ENCODE measurements at places on chromosomes 3 and 15.

DNA sequence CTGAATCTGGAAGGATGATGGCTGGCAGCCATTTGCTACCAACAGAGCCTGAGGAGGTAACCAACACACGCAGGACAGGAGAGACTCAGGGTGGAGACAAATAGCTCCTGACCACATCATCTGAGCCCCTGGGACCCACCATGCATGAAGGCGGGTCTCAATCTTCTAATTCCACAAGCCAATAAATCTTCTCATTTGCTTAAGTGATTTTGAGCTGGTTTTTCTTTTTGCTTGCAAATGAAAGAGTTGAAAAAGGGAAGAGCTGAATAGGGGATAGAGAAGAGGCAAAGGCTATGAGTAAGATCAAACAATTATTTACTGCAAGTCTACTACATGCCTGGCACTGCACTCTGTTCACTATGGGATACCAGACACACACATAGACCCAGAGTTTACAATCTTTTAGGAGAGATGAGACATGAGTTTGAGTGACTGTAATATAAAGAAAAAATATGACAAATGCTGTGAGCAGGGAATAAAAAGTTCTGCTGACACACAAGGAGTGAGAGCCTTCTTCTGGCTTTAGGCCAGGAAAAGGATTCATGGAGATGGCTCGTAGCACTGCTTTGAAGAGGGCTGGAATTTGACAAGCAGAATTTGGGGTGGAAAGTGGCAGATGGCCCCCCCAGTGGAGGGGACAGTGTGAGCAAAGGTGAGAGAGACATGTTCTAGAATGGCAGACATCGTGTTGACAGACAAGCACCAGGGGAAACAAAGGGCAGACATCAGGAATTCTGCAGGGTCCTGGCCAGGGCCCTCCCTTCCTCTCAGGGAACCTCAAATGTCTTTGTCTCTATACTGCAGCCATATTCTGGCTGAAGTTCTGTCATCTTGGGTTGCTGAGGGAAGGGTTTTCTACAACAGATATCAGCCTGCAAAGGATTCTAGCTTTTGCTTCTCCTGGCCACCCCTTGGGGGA lies 69.8 kb upstream of the WNT5A start:
- H3K36me3 ChIP-seq: no peaks in the 10 kb centered on the region
- peaks cover 16% of the 10 kb centered on the region for H3K4me1 ChIP-seq
- no peak overlapping the region for H3K27ac ChIP-seq
- DNase-seq: no peak
- H3K27me3 ChIP-seq: no peaks in the 10 kb centered on the region

DNA sequence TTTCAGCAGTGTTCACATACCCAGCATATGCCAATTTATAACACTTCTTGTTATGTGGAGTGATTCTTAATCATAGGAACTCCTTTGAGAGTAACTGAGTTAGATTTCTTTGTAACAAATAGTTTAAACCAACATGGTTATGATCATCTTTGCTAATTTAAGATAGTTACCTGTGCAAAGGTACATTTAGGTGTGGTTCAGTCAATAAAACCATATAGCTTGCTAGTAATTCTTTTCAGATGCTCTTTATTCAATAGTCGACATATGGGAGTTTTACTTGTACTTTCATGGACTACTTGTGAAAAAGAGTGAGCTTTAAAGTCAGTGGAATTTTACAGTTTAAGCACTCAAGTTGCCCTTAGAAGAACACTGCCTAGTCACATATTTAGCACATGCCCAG lies 5.2 kb downstream of the DNAJC13 start:
- H3K4me3 ChIP-seq: no peak overlapping the region
- H3K27ac ChIP-seq: no peak overlapping the region
- no peak for DNase-seq
- peaks cover 26% of the 10 kb centered on the region for H3K4me1 ChIP-seq

DNA sequence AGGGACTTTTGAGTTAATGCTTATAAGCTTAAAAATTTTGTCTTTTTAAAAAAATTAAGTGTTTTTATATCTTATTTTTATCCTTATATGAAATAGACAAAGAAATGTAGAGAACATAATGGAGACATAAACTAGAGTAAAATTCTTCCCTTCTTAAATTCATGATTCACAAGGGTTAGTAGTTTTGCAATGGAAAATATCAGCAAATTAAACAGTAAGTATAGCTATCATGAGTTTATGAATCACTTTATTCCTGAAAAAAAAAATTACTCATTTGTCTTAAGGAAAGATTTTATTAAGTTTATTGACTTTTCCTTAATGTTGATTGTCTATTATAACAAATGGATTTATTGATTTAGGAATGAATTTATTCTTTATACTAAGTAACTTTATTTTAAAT lies 4.3 kb downstream of the ATP6V1A start:
- no peak overlapping the region for H3K27ac ChIP-seq
- H3K4me3 ChIP-seq: no peak overlapping the region
- DNase-seq: no peak
- H3K27me3 ChIP-seq: no peaks in the 10 kb centered on the region

GRCh38 chr3:134918441-134918840 lies 123.4 kb downstream of the EPHB1 start:
- no peaks in the 10 kb centered on the region for H3K36me3 ChIP-seq
- no peak overlapping the region for H3K4me3 ChIP-seq
- DNase-seq: no peak
- no peaks in the 10 kb centered on the region for H3K4me1 ChIP-seq
- no peak overlapping the region for H3K27ac ChIP-seq

GRCh38 chr15:67613708-67614107 lies 71.2 kb downstream of the MAP2K5 start:
- no peaks in the 10 kb centered on the region for H3K27me3 ChIP-seq
- no peak for DNase-seq
- H3K4me3 ChIP-seq: no peak overlapping the region
- no peaks in the 10 kb centered on the region for H3K36me3 ChIP-seq
- H3K4me1 ChIP-seq: no peaks in the 10 kb centered on the region

GRCh38 chr3:185760550-185760949 lies 64.3 kb downstream of the IGF2BP2 start:
- peaks cover 26% of the 10 kb centered on the region for H3K4me1 ChIP-seq
- no peak overlapping the region for H3K4me3 ChIP-seq
- H3K36me3 ChIP-seq: no peaks in the 10 kb centered on the region
- H3K27ac ChIP-seq: no peak overlapping the region

DNA sequence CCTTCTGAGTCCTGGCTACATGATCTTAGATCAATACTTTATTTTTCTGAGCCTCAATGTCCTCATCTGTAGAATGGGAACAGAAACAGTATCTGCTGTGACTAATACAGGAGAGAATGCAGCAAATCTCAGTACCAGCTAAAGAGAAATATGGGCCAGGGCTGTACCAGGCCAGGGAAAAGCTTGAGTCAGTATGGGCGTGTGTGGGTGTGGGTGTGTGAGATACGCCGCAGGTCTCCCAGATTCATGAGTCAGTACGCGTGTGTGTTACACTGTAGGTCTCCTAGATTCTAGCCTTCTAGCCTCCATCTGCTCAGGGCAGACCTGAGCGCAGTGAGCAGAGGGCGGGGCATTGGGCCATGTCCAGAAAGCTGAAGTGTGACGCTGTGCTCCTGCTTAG lies 15.2 kb downstream of the GNAI2 start:
- peaks cover 38% of the 10 kb centered on the region for H3K36me3 ChIP-seq
- peak overlapping the region; percentile 88 for H3K27ac ChIP-seq
- no peaks in the 10 kb centered on the region for H3K4me1 ChIP-seq
- H3K27me3 ChIP-seq: no peaks in the 10 kb centered on the region

GRCh38 chr3:27325419-27325818 lies 43.8 kb downstream of the NEK10 start:
- no peaks in the 10 kb centered on the region for H3K36me3 ChIP-seq
- DNase-seq: no peak
- H3K4me3 ChIP-seq: no peak overlapping the region

DNA sequence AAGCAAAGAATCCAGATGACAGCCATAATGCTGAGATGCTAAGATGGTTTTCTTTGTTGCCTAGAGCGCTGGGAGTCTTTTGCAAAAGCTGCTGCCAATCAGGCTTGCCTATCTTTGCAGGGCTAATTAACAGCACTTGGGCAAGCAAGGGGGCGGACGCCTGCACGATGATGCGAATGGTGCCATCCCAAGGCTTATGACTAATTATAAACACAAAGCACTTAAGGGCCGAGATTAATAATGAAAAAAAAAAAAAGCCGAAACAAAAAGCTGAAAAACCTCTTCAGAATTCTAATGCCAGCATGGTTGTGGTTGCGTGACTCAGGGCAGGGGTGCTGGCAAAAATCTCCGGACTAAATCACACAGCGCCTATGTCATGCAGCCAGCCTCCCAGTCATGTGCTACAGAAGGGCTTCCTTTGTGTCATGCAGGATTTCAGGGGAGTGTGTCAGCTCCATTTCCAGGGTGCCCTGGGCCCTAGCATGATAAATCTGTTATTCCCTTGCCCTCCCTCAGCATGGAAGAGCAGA lies 185.0 kb upstream of the ANKRD28 start:
- H3K27ac ChIP-seq: no peak overlapping the region
- H3K36me3 ChIP-seq: no peaks in the 10 kb centered on the region
- no peak for DNase-seq
- peak overlapping the region; percentile 3 for H3K4me3 ChIP-seq

DNA sequence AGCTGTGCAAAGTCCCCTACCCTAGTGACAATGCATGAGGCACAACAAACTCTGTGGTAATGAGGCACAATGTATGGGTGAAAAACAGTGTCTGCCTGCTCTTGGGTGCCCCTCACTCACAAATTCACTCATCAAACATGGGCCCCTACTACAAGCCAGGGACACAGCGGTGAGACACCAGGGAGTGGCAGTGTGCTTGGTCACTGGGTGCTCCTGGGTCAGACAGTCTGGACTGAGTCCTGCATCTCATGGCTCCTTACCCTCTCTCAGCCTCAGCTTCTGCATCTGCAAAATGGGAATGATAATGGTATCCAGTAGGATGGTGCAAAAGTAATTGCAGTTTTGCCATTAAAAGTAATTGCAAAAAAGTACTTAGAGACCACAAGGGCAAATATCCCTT lies 184.7 kb downstream of the MEGF11 start:
- no peaks in the 10 kb centered on the region for H3K27me3 ChIP-seq
- no peaks in the 10 kb centered on the region for H3K36me3 ChIP-seq
- no peak overlapping the region for H3K27ac ChIP-seq
- H3K4me1 ChIP-seq: no peaks in the 10 kb centered on the region

- H3K4me1 ChIP-seq: peaks cover 36% of the 10 kb centered on the region
- no peak overlapping the region for H3K27ac ChIP-seq
- H3K4me3 ChIP-seq: no peak overlapping the region
- H3K36me3 ChIP-seq: no peaks in the 10 kb centered on the region
Measured at GRCh38 chr3:171401432-171401831, 58.8 kb downstream of the TNIK start.

DNA sequence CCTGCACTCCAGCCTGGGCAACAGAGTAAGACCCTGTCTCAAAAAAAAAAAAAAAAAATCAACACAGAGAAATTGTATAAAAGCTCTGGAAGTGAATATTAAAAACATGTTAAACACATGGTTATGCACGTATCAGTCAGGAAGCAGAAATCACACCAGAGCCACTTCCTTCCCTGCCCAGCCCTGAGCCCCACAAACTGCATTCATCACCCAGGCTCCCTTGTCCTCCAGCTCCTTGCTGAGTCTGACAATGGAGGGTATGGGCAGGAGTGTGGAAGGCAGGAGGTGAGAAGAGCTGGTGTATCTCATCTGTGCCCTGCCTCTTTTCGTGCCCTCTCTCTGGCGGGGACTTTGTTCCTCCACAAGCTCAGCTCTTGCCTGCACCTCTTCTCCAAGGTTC lies 12.1 kb upstream of the LOXL1 start:
- H3K4me3 ChIP-seq: no peak overlapping the region
- no peaks in the 10 kb centered on the region for H3K4me1 ChIP-seq
- H3K36me3 ChIP-seq: no peaks in the 10 kb centered on the region
- no peaks in the 10 kb centered on the region for H3K27me3 ChIP-seq

- no peaks in the 10 kb centered on the region for H3K4me1 ChIP-seq
- no peak overlapping the region for H3K4me3 ChIP-seq
- no peaks in the 10 kb centered on the region for H3K36me3 ChIP-seq
- DNase-seq: no peak
- no peaks in the 10 kb centered on the region for H3K27me3 ChIP-seq
Measured at GRCh38 chr15:33047077-33047476, 147.4 kb downstream of the FMN1 start.
